ENCODE measurements at places on chromosomes 1 and 21.

DNA sequence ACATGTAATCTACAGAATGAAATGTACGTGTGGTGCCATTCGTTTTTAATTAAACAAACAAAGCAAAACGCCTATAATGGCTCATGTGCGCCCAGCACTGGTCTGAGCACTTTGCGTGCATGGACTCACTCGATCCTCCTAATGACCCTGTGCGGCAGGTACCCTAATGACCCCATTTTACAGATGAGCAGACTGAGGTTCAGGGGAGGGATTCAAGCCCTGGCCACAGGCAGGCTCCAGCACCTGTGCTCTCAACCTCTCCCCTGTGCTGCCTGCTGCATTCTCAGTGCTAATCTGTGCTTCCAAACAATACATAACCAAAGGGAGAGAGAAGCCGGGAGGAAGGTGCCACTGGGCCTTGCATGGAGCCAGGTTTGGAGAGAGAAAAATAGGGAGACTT lies 124.2 kb upstream of the ZBTB40 start:
- no peak for DNase-seq

- no peak for DNase-seq
Measured at GRCh38 chr1:117045644-117046043, 14.5 kb upstream of the TTF2 start.

DNA sequence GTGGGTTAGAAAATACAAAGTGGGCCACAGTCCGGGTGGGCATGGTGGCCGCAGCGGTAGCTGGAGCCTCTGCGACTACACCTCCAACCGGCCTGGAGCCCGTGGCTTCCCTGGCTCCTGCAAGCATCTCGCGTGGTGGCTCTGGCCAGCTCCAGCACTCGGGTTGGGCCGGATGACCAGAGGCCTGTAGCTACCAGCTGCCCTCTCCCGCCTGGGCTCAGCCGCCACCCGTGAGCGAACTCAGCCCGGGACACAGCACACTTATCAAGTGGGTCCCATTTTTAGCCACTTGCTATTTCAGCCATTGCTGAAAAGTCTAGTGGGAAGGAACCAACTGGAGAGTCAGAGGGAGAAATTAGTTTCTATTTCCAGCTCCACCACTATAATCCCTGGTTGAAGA lies 107.7 kb upstream of the CACYBP start:
- DNase-seq: no peak

GRCh38 chr21:42837421-42838211 lies 41.7 kb downstream of the WDR4 start:
- no peak for DNase-seq

GRCh38 chr1:156496211-156496761 lies 4.3 kb downstream of the MEF2D start:
- no peak for DNase-seq

DNA sequence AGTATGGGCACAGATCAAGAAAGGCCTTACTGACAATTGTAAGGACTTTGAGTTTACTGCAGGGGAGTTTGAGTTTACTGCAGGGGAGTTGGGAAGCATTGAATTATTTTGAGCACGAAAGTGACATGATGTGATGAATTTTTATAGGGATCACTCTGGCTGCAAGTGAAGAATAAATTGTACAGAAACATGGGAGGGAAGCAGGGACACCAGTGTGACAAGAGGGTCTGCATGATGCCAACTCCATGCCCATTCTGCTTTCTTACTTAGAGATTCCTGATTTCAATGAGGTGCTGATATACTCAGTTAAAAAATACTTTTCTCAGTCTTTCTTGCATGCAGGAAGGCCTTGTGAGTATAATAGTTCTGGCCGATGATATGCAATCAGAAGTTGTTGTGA lies 234.4 kb downstream of the CENPF start:
- DNase-seq: no peak

DNA sequence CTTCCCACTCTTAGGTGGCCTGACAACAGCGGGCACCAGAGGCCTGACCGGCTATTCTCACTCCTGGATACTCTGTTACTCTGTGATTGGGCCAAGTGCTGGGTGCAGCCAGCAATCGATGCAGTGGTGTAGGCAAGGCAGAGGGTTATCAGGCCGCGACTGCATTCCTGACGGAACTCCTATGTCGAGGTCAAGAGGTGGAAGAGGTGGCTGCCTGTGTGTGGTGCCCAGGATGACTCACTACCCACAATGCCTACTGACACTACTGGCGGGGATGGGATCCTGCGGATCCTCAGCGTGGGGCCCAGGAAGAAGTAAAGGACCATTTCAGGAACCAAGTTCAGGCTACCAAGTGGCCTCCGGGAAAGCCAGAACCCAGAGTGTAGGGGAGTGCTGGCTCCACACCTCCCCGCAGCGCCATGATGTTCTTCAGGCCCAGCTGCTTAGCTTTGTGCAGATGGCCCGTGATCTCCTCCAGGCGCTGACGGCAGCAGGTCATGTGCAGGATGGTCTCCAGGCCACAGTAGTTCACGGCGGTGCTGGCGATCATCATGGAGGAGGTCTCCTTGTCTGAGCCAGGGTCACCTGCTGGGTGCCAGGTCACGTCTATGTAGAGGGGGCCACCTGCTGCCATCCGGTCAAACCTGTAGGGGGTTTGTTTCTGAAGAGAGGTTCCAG lies 4.9 kb downstream of the MTHFR start:
- no peak for DNase-seq

- DNase-seq: no peak
Measured at GRCh38 chr1:219126377-219126776, 47.3 kb upstream of the LYPLAL1 start.

GRCh38 chr1:157971769-157972168 lies 21.7 kb upstream of the KIRREL1 start:
- no peak for DNase-seq

DNA sequence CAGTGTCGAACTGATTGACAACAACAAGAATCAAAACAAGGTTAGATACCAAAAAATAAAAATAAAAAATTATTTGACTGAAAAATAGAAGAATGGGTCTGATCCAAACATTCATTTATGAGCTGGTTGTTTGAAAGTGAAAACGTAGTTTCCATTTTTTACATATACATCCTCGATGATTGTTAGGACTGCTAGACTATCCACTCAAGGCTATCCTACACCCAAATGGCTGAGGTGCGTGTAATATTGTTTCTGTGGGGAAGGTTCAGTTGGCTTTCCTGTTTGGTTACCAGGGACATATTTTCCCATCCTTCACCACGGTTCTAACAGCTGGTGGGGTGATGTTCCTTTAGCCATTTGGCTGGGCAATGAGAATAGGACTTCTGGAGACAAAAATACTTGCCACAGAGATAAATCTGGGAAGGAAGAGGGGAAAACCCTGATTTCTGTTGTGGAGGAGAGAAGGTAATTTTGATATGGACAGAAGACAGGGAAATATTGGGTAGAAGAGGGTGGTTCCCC lies 66.3 kb downstream of the MAP3K7CL start:
- no peak for DNase-seq

- DNase-seq: no peak
Measured at GRCh38 chr1:190068304-190068703, 409.4 kb downstream of the BRINP3 start.

GRCh38 chr21:14750041-14750440 lies 203.9 kb upstream of the SAMSN1 start:
- no peak for DNase-seq

GRCh38 chr1:224919508-224919907 lies 10.0 kb upstream of the DNAH14 start:
- no peak for DNase-seq

DNA sequence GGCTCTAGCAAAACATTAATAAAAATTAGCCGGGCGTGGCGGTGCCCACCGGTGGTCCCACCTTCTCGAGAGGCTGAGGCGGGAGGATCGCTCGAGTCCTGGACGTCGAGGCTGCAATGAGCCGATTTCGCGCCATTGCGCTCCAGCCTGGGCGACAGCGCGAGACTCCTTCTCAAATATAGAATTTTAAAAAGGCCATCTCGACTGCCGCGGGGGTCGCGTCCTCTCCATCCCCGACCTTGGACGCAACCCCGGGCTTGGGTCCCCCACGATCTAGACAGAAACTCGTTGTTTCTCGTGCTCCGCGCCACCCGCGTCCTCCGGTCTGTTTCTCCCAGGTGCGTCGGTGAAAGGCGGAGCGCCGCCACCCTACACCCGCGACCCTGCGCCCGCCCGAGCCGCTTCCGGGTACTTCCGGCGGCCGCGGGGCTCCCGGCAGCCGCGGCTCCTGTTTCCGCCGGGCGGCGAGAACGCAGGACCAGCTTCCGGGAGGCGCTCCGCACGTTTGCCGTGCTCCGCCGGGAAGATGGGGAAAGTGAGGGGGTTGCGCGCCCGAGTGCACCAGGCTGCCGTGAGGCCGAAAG lies at the start of gene SLX9:
Gene SLX9, plus strand, starts transcription at position 498 of the 584 bp plus-strand sequence. Its CDS starts 29 bp downstream, at position 527.
- DNase-seq: no peak

DNA sequence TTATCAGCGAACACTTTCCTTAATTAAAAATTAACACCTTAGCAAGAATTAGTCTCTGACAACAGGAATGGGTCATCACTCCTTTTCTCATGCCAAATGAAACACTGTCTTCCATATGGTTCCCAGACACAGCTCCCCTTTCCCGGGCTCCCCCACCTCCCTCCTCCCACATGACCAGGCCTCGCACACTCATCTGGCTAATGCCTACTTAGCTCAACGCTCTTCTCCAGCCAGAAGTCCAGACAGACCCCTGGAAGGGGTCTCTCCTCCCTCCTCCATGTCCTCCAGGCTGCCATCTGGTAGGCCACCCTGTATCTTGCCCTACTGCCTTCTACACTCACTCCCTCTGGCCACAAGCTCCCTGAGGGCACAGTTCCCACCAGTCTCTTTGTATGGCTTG lies 39.9 kb downstream of the KCNC4 start:
- no peak for DNase-seq

- no peak for DNase-seq
Measured at GRCh38 chr21:44521928-44522752, 17.9 kb downstream of the KRTAP10-1 start.

DNA sequence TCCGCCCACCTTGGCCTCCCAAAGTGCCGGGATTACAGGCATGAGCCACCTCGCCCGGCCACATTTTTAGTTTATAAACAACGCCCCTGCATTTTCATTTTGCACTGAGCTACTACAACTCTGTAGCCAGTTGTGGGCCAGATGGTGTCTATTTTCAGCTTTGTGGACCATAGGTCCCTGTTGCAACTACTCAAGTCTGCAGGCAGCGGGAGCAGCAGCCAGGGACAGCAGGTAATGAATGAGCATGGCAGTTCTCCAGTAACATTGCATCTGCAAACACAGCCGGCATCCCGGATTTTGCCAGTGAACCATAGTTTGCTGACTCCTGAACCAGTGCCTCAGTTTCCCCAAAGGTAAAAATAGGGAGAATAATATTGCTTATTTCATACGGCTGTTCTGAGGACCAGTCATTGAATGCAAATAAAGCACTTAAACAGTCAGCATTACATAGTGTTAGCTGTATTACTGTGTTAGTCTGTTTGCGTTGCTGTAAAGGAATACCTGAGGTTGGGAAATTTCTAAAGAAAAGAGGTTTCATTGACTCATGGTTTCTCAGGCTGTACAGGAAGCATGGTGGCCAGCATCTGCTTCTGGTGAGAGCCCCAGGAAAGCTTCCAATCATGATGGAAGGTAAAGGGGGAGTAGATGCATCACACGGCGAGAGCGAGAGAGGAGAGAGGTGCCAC lies 65.5 kb upstream of the SLC45A1 start:
- DNase-seq: no peak
